ENCODE measurements at places on chromosomes 6 and 20.

DNA sequence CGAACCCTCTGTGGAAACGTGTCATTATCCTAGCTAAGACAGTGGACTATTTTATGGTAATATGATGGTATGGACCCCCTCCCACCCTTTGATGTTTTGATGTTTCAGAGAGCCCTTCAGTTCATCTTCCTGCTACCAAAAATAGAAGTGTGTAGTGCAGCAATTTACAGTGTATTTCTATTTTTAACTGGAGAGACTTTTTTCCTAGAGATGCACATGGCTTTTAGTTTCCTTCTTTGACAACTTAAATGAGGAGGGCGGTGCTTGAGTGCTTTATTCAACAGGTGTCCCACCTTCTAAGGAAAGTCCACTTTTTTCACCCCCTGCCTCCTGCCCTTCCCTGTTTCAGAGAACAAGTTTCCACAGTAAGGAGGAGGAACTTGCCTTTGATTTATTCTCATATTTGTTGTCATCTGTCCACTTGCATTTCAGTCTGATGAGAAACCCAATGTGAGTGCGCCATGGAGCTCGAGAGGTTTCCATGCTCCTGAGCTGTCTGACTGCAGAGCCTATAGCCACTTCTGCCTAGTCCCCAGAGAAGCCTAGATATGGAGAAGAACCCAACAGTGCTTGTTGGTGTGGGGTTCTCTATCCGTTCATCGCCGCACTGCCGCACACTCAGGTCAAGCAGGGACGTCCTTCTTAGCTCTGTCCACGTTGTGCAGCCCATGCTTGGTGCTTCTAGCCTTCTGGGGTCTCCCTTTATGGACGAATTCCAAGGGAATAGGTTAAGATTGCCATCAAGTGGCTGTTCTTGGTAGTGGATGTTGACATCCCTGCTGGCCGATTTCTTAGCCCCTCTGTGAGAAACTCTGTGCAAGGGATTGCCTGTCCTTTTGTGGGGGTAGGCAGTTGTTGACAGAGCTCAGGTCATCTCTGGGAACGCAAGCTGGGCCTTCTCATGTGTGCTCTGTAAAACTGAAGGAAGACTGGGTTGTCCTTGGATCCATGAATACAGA, 144.2 kb downstream of the JARID2 start:
- DNase-seq: no peak

DNA sequence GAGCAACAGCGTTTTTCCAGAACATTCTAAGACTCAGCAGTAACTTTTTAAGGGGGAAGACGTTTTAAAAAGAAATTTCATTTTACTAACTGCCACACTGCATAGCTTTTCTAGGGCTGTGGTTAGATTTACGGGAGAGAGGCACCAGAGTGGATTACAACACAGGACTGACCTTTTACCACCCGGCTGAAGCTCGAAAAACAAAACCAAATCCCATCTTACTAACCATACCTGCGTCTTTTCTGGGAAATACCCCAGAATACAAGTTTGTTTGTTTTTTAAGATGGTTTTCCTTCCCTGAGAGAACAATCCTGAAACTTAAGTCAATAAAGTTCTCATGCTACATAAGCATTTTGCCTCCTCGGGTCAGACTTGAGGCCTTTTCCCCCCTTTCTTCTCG, 209.3 kb upstream of the SOX4 start:
- DNase-seq: no peak

DNA sequence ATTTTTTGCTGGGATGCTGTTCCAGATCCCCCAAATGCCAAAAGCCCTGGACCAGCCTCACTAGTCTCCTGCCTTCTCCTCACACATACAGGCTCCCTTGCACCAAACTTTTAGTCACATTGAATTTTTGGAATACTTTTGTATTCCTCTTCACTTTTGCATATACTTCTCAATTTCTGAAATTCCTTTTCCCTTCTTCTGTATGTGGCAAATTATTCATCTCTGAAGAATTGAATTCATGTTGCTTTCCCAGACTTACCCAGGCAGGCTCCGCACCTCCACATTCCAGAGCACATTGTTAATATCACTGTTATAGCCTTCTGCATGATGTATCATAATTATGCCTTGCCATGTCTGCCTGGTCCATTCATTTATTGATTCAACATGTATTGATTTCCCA, 255.3 kb upstream of the POU3F2 start:
- no peak for DNase-seq

DNA sequence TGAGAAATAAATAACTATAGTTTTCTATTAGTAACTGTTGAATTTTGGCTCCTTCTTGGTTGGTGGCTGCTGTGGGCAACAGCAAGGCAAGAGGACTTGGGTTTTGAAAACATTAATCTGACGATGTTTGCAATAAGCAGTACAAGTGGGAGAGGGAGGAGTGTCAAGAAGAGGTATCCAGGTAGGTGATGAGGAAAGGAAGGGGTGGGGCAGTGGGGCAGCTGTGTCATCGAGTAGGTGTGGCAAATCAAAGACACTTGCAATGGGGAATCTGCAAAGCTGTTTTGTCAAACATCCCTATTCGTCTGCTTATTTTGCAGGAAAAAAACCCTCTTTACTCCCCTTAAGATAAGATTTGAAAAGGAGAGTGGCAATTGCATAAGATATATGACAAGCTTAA, 171.9 kb upstream of the MAP3K7 start:
- DNase-seq: no peak

DNA sequence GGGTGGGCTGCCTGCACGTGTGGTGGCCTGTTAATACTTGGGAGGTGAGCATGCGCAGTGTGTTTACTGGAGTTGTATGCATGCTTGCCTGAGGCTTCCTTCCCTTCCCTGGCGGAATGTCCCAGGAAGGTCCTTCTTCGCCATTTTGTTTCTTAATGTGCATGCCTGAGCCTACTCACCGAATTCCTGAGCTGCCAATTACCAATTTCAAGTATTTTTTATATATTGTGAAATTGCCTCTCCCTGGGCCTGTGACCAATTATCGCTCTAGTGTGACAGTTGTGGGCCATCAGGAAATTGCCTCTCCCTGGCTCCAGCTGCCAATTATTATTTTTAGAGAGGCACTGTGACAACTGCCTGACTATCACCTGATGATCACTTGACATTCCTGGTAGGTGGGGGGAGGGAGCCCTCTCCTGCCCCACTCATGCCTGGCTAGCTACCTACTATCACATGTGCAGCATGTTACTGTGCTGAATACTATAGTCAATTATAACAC, 70.0 kb downstream of the FAM50B start:
- DNase-seq: peak; percentile 80

- no peak for DNase-seq
Observed at GRCh38 chr6:135780326-135780725, 71.2 kb upstream of the PDE7B start.

GRCh38 chr6:1422290-1422689, 32.9 kb downstream of the FOXF2 start:
- no peak for DNase-seq

DNA sequence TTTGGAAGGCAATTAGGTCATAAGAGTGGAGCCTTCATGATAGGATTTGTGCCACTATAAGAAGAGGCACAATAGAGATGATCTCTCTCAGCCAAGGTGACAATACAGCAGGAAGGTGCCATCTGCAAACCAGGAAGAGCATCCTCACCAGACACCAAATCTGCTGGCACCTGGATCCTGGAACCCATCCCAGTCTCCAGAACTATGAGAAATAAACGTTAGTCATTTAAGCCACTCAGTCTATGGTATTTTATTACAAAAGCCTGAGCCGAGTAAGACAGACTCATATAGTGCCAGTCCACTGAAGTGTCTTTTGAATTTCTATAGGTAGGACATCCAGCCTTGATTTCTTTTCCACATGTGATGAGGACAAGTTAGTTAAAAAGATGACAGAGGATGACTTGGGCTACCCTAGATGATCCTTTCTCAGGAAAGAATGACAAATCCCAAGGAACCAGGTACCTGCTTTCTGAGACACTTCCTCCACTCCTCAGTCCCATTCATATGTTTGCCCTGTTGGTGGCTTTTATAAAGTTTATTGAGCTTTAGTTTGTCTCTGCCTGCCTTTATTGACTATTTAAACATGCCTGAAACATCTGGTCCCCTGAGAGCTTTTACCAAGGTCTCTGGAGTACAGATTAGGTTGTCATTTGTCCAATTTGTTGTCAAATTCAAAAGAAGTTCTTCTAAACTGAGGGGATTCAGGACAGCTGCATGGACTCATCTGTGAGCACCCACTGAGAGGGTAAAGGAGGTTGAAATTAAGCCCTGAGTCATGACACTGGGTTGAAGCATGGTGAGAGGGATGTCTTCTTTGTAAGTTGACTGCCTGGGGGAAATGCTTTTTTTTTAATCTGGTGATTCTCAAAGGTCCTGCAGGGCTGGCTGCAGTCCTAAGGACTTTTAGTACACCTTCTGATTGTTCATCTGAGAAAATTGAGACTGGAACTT, 165.0 kb upstream of the PLCB4 start:
- DNase-seq: no peak

DNA sequence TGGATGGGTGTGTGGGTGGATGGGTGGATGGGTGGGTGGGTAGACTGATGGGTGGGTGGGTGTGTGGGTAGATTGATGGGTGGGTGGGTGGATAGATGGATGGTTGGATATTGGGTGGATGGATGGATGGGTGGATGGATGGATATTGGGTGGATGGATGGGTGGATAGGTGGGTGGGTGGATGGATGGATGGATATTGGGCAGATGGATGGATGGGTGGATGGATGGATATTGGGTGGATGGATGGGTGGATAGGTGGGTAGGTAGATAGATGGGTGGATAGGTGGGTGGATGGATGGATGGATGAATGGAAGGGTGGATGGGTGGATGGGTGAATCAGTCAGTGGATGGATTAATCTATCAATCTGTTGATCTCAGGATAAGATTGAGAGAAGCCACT, 177.2 kb downstream of the ZMYND8 start:
- no peak for DNase-seq

DNA sequence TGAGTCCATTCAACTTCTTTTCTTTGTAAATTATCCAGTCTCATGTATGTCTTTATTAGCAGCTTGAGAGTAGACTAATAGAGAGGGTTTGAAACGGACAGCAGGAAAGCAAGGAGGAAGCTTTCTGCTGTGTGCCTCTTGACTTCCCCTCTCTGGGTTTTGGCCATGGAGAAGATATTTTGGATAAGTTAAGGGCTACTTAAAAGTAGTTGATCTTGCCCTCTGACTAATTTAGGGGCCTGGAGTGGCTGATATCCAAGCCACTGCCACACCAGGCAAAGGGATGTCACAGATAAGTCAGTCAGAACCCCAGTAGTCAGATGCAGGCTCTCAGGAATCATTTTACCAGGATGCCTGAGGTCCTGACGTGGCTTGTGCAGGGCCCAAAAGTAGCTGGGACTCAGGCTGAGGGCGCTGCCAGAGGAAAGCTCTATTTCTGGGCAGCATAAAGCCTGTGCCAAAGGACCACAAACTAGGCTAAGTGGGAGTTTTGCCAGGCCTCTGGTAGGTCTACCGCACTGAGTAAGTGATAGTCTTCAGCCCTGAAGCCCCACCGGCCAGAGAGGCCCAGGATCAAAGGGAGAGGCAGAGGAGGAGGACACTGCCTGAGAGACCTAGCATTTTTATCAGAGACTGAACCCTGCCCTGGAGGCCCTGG, 41.6 kb upstream of the IYD start:
- no peak for DNase-seq

DNA sequence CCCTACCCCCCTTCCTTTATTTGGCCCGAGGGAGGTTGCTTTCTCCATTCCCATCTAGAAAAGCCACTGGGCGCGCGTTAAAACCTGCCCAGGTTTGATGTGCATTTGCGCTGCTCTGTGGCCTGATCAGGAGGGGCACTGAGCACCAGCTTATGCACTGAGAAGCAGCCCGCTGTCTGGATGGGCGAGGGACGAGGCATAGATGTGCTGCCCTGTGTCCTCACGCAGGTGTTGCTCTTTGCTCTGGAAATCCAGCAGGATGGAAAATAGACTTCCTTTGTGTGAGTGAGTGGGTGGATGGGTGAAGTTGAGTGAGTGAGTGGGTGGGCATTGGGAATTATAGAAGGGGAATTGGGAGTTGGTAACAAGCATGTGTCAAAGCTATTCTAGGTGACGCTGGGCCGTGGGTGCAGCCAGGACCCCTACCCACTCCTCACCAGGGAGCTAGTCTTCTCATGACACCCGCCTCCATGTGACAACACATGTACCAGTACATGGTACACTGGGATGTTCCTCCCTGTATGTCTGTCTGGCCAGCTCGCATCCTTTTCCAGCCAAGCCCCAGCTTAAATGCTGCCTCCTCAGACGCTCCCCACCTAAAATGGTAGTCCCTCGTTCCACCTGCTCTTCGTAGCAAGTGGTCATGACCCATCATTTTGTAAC, 162.6 kb downstream of the DTNBP1 start:
- no peak for DNase-seq

- DNase-seq: no peak
Observed at GRCh38 chr6:25351485-25351884, 72.3 kb downstream of the CARMIL1 start.

- DNase-seq: no peak
Observed at GRCh38 chr20:54104781-54105180, 34.4 kb upstream of the BCAS1 start.

DNA sequence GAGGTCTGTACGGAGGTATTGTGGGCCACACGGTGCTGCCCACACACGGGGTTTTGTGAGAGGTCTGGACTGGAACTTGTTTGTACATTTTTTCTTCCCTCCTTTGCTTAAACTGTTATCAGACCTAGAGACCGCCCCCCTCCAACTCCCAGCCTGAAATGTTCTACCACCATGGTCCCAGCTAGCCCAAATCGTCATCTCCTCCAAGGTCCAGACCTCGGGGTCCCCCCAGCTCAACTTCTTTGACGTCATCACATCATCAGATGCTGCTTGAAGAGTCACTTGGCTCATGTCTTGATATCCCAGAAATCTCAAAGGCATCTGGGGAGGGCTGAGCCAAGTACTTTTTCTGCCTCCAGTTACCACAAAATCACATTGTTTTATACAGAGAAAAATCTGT, 2.8 kb upstream of the CCDC170 start:
- DNase-seq: no peak

DNA sequence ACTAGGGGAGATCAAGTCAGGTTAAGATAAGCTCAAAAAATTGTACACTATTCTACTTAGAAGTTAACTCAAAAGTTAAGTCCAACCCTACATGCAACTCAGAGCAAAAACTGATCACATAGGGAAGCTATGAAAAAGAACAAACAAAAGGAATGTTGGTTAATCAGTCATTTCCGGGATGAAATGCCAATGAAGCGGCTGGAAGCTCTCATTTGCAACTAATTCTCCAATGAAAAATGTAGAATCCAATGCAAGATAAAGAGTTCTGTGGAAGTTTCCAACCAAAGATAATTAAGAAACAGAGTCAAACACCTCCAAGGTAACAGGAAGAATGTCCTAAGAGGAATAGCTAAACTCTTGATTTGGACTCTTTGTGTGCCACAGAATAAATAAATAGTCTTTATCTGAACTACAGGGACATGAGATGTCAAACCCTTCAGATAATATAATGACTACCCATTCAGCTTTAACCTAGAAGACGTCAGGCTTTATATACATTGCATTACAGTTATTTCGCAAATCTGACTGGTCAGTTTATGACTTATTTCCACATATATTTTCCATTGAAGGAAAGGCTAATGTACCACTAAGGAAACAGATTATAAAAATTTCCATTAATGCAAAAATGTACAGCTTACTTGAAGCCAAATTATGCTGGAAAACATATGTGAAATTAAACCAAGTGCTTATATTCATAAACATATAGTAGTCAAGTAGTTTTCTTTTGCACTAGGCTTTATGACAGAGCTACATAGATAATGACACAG, 48.0 kb upstream of the DST start:
- peak; percentile 27 for DNase-seq

- no peak for DNase-seq
Observed at GRCh38 chr6:64683682-64684081, 1023.3 kb downstream of the EYS start.

GRCh38 chr20:59404749-59405148, 104.3 kb downstream of the EDN3 start:
- no peak for DNase-seq

Measured in AG09319 (cell line).